Left ventricle myocardium superior (tissue), 1 donor: ENCODE measurements at places on chromosomes 3 and 15.

DNA sequence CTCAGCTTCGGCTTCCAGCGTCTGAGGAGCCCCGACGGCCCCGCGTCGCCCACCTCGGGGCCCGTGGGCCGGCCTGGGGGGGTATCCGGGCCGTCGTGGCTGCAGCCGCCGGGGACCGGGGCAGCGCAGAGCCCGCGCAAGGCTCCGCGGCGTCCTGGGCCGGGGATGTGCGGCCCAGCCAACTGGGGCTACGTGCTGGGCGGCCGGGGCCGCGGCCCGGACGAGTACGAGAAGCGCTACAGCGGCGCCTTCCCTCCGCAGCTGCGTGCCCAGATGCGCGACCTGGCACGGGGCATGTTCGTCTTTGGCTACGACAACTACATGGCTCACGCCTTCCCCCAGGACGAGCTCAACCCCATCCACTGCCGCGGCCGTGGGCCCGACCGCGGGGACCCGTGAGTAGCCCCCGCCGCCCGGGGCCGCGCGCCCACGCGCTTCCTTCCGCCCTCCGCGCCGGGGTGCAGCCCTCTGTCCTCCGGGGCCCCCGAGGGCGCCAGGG, 462 bp downstream of the EDEM1 start:
- peak; percentile 67 for DNase-seq

GRCh38 chr3:157318639-157319288, 117.9 kb upstream of the PTX3 start:
- DNase-seq, result no peak

GRCh38 chr3:107468782-107469181, 54.0 kb upstream of the BBX start:
- no peak for DNase-seq

DNA sequence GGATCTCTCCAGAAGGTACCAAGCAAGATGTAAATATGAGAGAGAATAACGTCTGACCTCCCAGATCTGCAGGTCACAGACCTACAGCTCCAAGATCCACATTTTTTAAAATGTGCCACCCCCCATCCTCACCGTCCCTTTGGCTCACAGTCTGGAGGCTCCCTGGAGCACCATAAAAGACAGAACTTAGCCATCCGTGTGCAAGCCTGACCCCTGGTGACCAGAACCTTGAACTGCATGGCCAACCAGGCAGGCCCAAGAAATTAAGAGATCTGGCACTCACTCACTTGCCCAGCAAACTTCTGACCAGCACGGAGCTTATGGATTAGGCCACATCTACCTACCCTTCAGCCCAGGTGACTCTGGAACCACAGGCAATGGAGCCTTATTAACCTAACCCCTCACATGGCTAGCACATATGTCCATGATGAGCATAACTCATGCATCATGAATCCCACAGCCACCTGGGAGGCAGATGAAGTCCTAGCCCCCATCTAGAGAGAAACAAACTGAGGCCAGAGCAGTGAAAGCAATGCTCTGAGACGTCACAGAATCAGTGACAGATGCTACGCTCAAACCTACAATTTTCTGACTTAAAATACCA, 275.3 kb downstream of the UACA start:
- DNase-seq, result peak; percentile 80

- DNase-seq, result no peak
Measured at GRCh38 chr15:72758182-72758581, 25.4 kb downstream of the ADPGK start.

GRCh38 chr3:39208463-39209055, 16.2 kb upstream of the XIRP1 start:
- DNase-seq, result peak; percentile 53

DNA sequence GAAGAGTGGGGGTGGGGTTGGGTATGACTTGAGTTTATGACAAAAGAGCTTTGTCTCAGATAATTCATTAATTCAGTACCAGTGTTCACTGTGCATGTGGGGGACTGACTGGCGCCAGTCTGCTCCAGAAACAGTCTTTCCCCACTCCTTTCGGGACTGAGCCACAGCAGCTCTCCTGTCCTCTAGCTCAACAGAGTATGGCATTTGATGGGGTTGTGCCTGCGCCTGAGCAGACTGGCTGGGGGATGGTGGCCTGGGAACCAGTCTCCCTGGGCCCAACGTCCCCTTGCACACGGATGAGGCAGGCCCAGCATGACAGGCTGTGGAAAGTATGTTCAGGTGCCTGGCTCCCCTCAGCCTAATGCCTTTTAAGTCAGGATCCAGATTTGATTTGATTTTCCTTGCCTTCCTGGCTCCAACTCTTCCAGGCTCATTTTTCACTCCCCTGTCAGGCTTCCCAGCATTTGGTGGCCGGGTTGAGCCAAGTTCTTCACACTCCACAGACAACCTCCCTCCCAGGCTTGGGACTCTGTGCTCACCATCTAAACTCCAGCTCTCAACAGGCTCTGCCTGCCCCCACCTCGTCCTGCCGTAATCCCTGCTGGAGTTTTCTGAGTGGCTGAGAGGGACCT, 105.0 kb downstream of the MYLK start:
- DNase-seq, result no peak

GRCh38 chr3:149850787-149851584, 38.0 kb downstream of the RNF13 start:
- DNase-seq, result no peak

DNA sequence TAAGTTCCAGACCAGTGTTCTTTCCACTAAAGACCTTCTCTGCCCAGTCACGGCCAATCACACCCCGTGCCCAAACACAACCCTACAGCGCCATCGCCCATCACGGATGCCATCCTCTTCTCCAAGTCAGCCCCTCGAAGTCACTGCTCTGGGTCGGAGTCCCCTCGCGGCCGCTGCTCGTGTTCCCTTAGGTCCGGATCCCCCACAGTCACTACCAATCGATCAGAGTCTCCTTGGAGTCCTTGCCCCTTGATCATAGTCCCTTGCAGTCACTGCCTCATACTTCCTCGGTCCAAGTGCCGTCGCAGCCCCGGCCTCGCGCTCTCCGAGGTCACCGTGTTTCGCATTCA, 461 bp downstream of the PCYT1A start:
- no peak for DNase-seq

DNA sequence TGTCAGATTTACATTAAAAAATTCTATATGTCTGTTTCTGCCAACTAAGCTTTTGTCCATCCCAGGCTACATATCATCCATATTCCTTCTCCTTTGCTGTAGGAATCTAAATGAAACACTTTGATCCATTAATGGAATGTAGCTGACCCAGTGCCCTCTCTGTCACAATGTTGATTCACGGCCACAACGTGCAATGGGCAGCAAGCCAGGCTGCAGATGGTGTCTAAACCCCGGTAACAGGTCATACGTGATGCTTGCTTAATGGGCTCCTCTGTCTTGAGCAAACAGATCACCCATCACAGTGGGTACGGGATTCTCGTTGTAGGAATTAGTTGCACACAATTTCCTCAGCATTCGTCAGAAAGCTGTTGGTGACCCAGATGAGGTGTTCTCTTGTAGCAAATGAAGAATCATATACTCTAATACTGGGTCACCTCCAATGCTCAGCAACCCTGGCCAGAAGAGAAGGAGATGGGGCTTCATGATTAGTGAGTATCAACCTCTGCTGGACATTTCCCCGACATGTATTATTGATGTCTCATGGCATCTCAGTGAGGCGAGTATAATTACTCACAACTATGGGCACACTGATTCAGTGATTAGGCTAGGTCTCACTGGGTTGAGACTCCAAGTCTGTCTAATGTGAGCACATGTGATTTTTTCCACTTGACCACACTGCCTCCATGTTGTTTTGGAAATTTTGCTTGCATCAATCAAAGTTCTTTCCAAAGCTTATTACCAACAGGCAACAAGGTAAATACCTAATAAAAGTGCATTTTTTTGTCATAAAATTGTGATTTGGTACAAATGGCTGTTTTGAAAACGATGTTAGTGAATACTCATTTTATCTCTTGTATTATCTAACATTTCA, 12.9 kb upstream of the DCBLD2 start:
- DNase-seq, result peak; percentile 27

DNA sequence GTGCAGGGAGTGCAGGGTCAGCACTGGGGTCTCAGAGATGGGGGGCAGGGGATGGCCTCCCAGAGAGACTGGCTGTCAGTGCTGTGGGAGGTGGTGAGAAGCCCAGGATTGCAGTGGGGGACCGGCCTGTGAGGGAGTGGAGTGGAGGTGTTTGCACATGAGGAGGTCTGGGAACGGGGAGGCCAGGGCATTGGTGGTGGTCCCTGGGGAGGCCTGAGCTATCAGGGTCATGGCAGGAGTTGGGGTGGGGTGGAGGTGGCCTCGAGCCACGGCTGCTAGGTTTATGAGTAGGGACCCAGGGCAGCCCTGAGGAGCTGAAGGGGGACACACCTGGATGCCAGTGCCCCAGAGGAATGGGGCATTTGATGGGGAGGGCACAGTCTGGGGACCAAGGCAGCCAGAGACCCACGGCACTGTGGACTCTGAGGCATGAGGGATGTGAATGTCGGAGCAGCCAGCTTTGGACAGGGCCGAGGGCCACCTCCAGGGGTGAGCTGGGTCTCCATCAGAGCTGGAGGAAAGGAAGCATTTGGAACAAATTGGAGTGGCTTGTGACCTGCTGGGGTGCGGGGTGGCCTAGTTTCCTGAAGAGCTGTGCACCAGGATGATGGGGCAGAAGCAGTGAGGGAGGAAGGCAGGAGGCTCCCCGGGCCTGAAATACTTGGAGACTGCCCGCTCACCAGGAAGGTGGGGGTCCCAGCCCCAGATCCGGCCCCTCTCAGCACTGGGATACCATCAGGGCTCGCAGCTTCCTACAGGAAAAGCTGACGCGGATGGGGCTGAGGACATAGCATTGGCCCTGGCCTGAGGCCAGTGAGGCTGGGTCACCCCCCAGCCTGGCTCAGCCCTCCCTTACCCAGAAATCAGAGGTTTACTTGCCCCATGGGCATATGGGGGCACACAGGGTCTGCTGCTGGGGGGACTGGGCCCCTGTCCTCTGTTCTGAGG, 9.5 kb upstream of the CSPG4 start:
- peak; percentile 29 for DNase-seq

DNA sequence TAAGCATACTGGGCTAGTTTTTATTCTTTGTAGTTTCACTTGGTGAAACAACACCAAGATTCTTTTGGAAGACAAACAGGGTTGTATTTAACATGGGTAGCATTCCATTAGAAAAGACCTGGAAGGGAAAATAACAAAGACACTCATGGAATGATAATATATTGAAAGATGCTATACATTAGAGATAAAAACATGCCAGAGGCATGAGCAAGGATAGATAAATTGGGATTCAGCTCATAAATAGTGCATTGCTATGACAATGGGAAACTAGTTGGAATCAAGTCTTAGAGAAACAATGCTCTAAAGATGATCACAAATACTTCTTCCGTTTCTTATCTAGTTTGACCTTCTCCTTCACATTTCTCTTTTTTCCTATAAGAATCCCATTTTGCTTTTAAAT, 677.4 kb downstream of the ZNF385D start:
- no peak for DNase-seq

GRCh38 chr3:151439652-151440125, 21.2 kb downstream of the IGSF10 start:
- DNase-seq, result no peak

- no peak for DNase-seq
Measured at GRCh38 chr3:117217760-117218316, 508.3 kb downstream of the TUSC7 start.

- no peak for DNase-seq
Measured at GRCh38 chr3:146172586-146172985, 11.6 kb upstream of the PLOD2 start.

- no peak for DNase-seq
Measured at GRCh38 chr15:87577336-87577735, 679.2 kb downstream of the NTRK3 start.

DNA sequence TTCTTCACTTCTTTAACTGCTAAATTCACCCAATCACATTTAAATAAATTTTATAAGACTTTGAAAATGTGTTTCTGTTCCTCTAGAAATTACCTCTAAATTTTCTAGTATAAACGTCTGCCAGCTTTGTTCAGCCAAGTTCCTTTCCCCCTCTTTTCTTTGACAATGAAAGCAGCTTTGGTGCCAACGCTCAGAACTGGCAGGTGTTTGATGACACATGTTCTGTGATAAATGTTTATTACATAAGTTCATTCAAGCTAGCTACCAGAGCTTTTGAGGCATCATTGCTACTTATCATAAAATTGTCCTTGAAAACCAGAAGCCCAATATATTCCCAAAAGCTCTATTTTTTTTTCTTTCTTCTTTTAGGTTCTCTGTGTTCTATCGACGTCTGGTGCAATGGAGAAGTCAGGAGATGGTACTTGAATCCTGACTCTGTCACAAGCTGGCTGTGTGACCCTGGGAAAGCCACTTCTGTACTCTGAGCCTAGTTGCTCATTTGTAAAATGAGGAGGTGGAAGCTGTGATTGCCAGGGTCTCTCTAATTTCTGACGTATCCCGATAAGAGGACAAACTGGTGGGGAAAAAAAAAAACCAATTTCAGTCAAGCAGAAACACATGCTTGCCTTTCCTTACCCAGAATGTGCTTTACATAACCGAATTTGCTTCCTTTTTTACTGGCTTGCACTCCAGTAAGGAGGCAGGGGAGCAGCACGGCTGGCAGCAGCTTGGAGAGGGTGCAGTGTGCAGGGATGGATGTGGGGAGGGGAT, 187.1 kb upstream of the LPP start:
- DNase-seq, result no peak

GRCh38 chr3:134483195-134483900, 2.4 kb downstream of the ANAPC13 start:
- no peak for DNase-seq

- no peak for DNase-seq
Measured at GRCh38 chr15:65724464-65725215, 67.5 kb downstream of the DENND4A start.

GRCh38 chr15:79067969-79068368, 22.6 kb downstream of the RASGRF1 start:
- DNase-seq, result no peak

DNA sequence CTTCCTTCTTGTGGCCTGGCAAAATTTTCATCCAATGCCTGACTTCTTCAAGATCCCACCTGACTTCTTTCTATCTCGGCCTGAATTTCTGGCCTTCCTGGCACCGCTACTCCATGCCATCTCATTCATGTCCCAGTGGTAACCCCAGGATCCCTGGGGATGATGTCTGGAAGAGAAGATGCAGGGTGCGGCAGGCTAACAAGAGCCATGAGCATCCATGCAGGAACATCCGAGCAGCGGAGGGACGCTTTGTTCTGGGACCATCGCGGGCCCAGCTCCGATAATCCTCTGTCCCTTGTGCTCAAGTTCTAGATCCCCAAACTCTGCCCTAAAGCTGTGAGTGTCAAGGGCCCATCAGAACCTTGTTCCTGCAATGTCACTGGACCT, 10.9 kb downstream of the MYL3 start:
- peak; percentile 26 for DNase-seq

DNA sequence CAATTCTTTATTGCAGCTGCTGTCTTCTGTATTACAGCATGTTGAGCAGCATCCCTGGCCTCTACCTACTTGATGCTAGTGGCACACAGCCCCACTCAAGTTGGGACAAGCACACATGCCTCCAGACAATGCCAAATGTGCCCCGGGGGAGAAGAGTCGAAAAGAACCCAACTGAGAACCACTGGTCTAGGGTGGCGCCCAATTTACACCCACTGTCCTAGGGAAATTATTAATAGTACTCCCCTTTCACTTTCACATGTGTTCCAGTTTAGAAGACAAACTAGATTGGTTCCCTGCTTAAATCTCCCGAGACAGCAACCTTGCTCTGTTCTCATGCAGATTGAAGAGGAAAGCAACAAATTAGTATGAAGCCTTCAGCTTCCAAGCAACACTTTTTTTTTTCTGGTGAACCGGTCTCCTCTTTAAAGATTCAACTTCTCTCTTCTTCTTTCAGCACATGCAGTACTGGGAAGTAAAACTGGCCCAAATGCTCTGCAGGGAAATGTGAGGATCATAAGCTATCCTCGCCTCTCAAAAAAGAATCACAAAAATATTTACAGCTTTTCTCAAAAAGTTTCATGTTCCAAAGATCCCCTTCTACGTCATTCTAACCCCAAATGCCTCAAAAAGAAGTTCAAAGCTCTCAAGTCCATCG, 823.9 kb upstream of the CFAP20DC start:
- no peak for DNase-seq
